ENCODE measurements at places on chromosomes 6 and 20. TPM values are rescaled to one million over a fixed set of nuclear protein-coding genes. Genes with fewer than 3 reads are reported as not detected.

EMILIN3 gene
- not detected for total RNA-seq

DDRGK1 gene
- 69.5 TPM for total RNA-seq

NOX3 gene
- total RNA-seq: not detected

DEFB132 gene
- not detected for total RNA-seq

MTFR2 gene
- not detected for total RNA-seq

C6orf15 gene
- total RNA-seq: not detected

BPIFB2 gene
- total RNA-seq: not detected

TMEM170B gene
- 6.1 TPM for total RNA-seq

FABP7 gene
- not detected for total RNA-seq

PBX2 gene
- total RNA-seq: 29.5 TPM

SH3BGRL2 gene
- 15.0 TPM for total RNA-seq

ARMC12 gene
- 0.22 TPM for total RNA-seq

RUNX2 gene
- 0.62 TPM for total RNA-seq

TINAG gene
- total RNA-seq: not detected

SLC22A23 gene
- 13.6 TPM for total RNA-seq

LIN28B gene
- total RNA-seq: not detected

KATNA1 gene
- 6.2 TPM for total RNA-seq

SMOC2 gene
- total RNA-seq: 0.58 TPM

SCP2D1 gene
- total RNA-seq: not detected

MYCT1 gene
- total RNA-seq: 2.7 TPM

CBFA2T2 gene
- total RNA-seq: 4.6 TPM

RSPO3 gene
- 0.75 TPM for total RNA-seq

IL17A gene
- total RNA-seq: not detected

NEDD9 gene
- total RNA-seq: 59.8 TPM

EEF1A1 gene
- 3,486 TPM for total RNA-seq

ZNF311 gene
- total RNA-seq: 0.18 TPM

NELFE gene
- 32.4 TPM for total RNA-seq

CLPSL2 gene
- not detected for total RNA-seq

AKAP12 gene
- 2.1 TPM for total RNA-seq

PRL gene
- not detected for total RNA-seq

TRIM10 gene
- 1.4 TPM for total RNA-seq

KHDC1L gene
- not detected for total RNA-seq

CRIP3 gene
- total RNA-seq: 4.5 TPM
